ENCODE measurements at places on chromosomes 2 and 18.

- no peak for DNase-seq
These were observed 172.3 kb downstream of the CDH2 start for GRCh38 chr18:28004606-28005005.

DNA sequence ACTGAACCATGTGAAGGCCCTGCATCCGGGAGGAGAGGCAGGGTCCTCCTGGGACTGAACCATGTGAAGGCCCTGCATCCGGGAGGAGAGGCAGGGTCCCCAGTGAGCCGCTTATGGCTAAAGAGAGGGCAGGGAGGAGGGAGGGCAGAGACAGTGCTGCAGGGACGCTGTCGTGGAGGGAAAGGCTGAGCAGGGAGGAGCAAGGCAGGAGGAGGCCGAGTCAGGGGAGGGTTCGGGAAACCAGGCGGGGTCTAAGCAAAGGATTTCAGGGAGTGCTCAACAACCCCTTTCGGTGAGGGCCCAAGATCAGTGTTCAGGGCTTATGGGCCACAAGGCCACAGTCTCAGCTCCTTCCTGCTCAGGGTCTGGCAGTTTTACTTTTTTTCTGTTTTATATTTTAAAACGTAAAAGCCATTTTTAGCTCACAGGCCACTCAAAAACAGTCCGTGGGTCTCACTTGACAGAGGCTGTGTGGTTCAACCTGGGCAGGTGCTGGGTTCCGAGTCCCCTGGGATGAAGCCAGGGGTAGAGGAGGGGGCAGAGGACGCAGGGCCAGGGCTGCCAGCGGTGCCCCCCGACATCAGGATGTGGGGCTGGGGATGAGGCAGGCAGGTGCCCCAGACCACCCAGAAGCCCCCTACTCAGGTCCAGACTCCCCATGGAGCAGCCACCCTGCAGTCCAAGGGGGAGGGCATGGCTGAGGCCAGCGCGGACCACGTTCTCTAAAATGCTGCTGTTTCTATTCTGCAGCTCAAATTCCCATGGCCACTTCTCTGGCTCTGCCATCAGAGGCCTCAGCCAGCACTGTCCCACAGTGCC is 5.2 kb downstream of the TMEM18 start:
- DNase-seq, result no peak

- DNase-seq, result no peak
These were observed 335.8 kb downstream of the SMAD2 start for GRCh38 chr18:47594621-47595086.

DNA sequence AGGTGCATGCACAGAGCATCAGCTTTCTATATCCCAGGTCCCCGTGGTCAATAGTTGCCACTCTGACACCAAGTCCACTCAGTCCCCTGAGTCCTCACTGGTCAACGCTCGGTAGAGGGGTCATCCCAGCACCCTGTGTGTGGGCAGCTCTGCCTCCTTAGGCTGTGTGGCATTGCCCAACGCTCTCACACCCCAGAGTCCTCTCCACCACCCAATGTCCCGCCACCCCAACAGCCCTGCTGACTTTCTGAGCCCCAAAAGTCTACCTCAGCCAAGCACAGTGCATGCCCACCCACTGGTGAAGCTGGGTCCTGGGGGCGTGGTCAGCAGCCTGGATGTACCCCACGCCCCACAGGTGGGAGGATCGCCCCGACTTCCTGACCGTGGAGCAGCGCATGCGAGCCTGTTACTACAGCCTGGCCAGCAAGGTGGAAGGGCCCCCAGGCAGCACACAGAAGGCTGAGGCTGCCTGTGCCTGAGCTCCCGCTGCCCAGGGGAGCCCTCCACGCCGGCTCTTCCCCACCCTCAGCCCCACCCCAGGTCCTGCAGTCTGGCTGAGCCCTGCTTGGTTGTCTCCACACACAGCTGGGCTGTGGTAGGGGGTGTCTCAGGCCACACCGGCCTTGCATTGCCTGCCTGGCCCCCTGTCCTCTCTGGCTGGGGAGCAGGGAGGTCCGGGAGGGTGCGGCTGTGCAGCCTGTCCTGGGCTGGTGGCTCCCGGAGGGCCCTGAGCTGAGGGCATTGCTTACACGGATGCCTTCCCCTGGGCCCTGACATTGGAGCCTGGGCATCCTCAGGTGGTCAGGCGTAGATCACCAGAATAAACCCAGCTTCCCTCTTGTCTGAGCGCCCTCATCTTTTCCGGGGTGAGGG is 25.9 kb downstream of the ZAP70 start:
- no peak for DNase-seq

- no peak for DNase-seq
These were observed 127.0 kb downstream of the ANTXR1 start for GRCh38 chr2:69139778-69140670.
